ENCODE measurements at places on chromosomes 3 and 15. TPM values are rescaled to one million over a fixed set of nuclear protein-coding genes. Genes with fewer than 3 reads are reported as not detected.

Gene GAP43
- not detected for total RNA-seq

- DNase-seq: no peak
- H3K27ac ChIP-seq: no peak overlapping the region
- no peaks in the 10 kb centered on the region for H3K4me1 ChIP-seq
Measured at GRCh38 chr3:69605867-69606266, 133.4 kb upstream of the MITF start.

DNA sequence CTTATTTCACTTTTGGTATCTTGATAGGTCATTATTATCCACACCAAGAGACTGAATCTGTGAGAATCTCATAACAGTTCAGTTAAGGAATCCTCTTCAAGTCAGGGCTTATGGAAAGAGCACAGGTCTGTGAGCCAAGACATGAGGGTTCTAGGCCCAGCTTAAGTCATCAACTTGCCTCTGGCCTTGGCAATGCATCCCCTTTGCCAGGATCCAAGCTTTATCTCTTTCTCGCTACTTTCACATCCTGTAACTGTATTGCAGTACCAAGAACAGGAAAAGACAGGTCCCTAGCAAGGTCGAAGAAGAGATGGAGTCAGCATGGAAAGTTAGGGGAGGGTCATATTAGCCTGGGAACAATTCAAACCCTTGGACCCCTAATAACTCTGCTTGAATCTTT lies 13.5 kb upstream of the APOD start:
- H3K36me3 ChIP-seq: no peaks in the 10 kb centered on the region
- H3K27me3 ChIP-seq: no peaks in the 10 kb centered on the region
- no peak for DNase-seq

Gene CLK3
- 167 TPM for total RNA-seq
